Kidney (tissue), 22 donors: ENCODE measurements at places on chromosomes 13 and 19.

- no peaks in the 10 kb centered on the region for H3K27me3 ChIP-seq
- no peak overlapping the region for H3K4me3 ChIP-seq
- DNase-seq: no peak
- no peak overlapping the region for H3K27ac ChIP-seq
- H3K36me3 ChIP-seq: no peaks in the 10 kb centered on the region
These were observed 324.0 kb downstream of the GPC5 start for GRCh38 chr13:91722267-91722884.

DNA sequence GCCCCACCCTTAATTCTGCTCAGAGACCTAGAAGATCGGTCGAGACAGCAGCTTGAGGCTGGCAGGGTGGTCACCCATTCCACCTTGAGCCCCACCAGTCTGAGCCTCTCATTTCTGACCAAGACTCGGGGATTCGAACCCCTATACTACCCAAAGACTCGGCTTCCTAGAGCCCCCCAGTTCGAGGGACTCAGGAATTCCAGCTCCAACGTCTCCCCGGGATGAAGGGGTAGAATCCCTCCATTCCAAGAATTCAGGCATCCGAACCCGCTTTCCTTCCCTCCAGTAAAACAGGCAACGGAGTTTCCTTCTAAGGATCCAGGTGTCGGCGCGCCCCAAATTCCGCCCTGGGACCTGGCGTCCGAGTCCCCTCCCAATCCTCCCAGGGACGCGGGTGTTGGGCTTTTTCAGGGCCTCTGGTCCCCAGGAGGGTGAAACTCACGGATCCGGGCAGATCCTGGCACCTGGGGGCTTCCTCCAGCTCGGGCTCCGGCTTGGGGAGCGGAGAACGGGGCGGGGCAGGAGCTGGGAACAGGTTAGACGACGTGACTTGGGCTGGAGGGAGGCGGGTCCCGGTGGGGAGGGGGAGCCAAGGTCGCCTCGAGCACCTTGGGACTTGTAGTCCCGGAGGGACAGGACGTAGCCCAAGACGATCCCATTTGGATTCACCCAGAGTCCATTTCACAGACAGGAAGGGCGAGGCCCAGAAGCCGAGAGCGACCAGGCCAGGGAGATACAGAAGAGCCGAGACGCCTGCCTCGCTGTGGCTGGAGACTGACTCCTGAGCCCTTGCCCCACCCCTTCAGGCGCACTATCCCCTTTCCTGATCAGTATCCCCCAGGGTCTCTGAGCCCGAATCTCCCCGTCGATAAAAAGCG lies at the start of gene PPP1R13L:
TSS of gene PPP1R13L (minus strand) at position 513 of the 878 bp plus-strand sequence. CDS start 6,751 bp downstream, outside the sequence.
- peaks cover 10% of the 10 kb centered on the region for H3K4me1 ChIP-seq
- DNase-seq: peak; percentile 75
- peaks cover 15% of the 10 kb centered on the region for H3K27me3 ChIP-seq
- H3K4me3 ChIP-seq: peak within 1 kb of the TSS; percentile 92

DNA sequence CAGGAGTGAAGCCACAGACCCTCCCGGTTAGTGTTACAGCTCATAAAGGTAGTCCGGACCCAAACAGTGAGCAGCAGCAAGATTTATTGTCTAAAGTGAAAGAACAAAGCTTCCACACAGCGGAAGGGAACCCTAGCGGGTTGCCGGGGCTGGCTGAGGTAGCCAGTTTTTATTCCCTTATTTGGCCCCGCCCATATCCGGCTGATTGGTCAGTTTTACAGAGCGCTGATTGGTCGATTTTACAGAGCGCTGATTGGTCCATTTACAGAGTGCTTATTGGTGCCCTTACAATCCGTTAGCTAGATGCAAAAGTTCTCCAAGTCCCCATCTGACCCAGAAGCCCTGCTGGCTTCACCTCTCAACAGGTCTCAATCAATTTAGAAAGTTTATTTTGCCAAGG lies 126.0 kb upstream of the RFC3 start:
- no peaks in the 10 kb centered on the region for H3K27me3 ChIP-seq
- H3K36me3 ChIP-seq: no peaks in the 10 kb centered on the region
- DNase-seq: no peak
- H3K4me3 ChIP-seq: no peak overlapping the region
- no peaks in the 10 kb centered on the region for H3K4me1 ChIP-seq

GRCh38 chr13:114019367-114019766 lies 45.5 kb upstream of the C13orf46 start:
- no peak for DNase-seq
- H3K4me3 ChIP-seq: no peak overlapping the region
- H3K4me1 ChIP-seq: no peaks in the 10 kb centered on the region
- no peak overlapping the region for H3K27ac ChIP-seq
- H3K27me3 ChIP-seq: no peaks in the 10 kb centered on the region

GRCh38 chr13:32955881-32956594 lies 60.2 kb upstream of the KL start:
- H3K27ac ChIP-seq: peak overlapping the region; percentile 82
- H3K4me1 ChIP-seq: peaks cover 4% of the 10 kb centered on the region
- no peaks in the 10 kb centered on the region for H3K27me3 ChIP-seq
- no peak overlapping the region for H3K4me3 ChIP-seq
